Right cardiac atrium (tissue), 5 donors: ENCODE measurements at places on chromosomes 2 and 18. TPM values are rescaled to one million over a fixed set of nuclear protein-coding genes. Genes with fewer than 3 reads are reported as not detected.

Gene KLHL41
- total RNA-seq = 82.1 TPM

Gene KHK
- total RNA-seq = 5.5 TPM

Gene TUBA3E
- 5.7 TPM for total RNA-seq

Gene LYG2
- not detected for total RNA-seq

Gene SP9
- total RNA-seq = not detected

Gene SLC23A3
- 0.56 TPM for total RNA-seq

Gene OSR1
- total RNA-seq = 8.6 TPM

Gene SERPINB11
- total RNA-seq = not detected

Gene HOXD13
- not detected for total RNA-seq

Gene CD28
- 1.5 TPM for total RNA-seq

Gene FARSB
- 16.2 TPM for total RNA-seq

Gene HAAO
- total RNA-seq = 5.9 TPM

Gene CHRNA1
- total RNA-seq = 0.57 TPM

Gene UGT1A3
- not detected for total RNA-seq

Gene MARCHF7
- total RNA-seq = 70.0 TPM

Gene LDLRAD4
- 68.1 TPM for total RNA-seq

Gene NDUFB3
- total RNA-seq = 298 TPM

Gene ASB1
- 49.6 TPM for total RNA-seq

Gene TMEM178A
- 2.1 TPM for total RNA-seq

Gene NPAS2
- total RNA-seq = 39.1 TPM

Gene SMCHD1
- 31.4 TPM for total RNA-seq

Gene CD8B2
- not detected for total RNA-seq

Gene GCG
- not detected for total RNA-seq

Gene RAB6D
- total RNA-seq = not detected

Gene SCYGR4
- total RNA-seq = not detected

Gene ANKMY1
- 8.0 TPM for total RNA-seq

Gene MGAT4A
- 23.5 TPM for total RNA-seq
